ENCODE measurements at places on chromosomes 1 and 21. TPM values are rescaled to one million over a fixed set of nuclear protein-coding genes. Genes with fewer than 3 reads are reported as not detected.

Gene SYTL1
- total RNA-seq: 0.50 TPM

Gene OR2T33
- not detected for total RNA-seq

Gene SLC9C2
- total RNA-seq: not detected

Gene CD1E
- total RNA-seq: not detected

Gene EFNA1
- total RNA-seq: 17.7 TPM

Gene PGLYRP3
- not detected for total RNA-seq

Gene RHD
- not detected for total RNA-seq

Gene RPE65
- not detected for total RNA-seq

Gene BMP8B
- total RNA-seq: 5.9 TPM

Gene TMEM200B
- 0.05 TPM for total RNA-seq

Gene HSD11B1
- 0.60 TPM for total RNA-seq

Gene KISS1
- 0.24 TPM for total RNA-seq

Gene LEPROT
- 54.7 TPM for total RNA-seq

Gene CYP4B1
- not detected for total RNA-seq

Gene BARHL2
- not detected for total RNA-seq

All from A549 treated with dexamethasone at 1 μM for 4 hours (cell line).